Stimulated activated CD8-positive, alpha-beta memory T cell treated with anti-CD3 and anti-CD28 coated beads, Interleukin-15, amount 100 ng/mL, for 4 hours (primary cell): ENCODE measurements at places on chromosomes 4 and X.

DNA sequence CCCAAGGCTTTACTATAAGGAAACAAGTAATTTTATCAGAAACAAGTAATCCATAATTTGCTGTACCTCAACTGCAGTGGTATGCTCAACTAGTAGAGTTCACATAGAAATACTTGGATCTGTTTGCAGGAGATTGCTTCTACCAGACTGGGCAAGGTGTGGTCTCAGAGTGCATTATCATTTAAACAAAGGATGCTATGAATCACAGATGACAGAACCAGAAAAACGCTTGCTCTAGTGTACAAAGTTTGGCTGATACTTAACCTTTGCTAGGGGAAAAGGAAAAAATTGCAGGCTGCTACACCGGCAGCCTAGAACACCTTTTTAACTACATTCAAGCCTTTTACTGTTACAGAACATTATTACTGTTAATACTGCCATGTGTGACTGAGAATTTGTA lies 97.1 kb downstream of the ENOX2 start:
- no peak for DNase-seq

- no peak for DNase-seq
Measured at GRCh38 chrX:97399400-97399799, 515.7 kb downstream of the RPA4 start.

DNA sequence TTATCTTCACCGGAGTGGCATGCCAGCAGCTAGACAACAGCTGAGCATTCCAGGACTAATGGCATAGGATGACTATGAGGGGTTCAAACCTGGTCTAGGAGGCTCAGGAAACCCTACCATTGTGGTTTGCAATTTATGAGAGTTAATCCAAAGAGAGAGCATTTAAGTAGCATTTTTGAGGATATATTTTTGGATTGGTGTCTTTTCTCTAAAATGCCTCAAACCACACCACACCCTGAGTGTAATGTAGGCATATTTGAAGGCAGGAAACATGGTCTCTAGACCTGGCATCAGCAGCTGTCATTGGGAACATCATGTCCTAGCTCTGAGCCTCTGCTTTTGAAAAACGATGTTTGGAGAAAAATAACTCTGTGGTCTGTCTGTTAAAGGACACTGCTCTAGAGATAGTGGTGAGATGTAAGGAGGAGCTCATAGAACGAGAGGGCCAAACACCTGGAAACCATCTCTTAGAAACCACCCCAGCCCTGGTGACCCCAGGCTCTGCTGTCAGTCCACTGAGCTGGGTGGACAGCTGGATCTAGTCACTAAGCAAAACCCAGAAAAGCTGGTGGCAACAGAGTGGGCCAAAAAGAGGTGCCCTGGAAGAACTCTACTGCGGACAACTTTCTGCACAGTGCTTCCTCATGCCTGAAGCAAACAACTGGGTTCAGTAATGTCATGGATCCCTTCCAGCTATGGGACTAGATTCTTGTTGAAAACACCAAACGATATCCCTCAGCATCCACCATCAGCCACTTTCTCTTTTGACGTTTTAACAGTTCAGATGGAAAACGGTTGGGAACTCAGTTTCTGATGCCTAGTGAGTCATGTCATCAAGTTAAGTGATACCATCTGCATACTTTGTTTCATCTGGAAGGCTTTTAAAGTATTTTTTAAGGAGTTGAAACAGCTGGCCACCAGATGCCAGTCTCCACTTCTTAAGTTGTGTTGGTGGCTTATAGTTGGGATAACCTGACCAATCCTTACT lies 100.2 kb upstream of the C1QTNF7 start:
- no peak for DNase-seq

DNA sequence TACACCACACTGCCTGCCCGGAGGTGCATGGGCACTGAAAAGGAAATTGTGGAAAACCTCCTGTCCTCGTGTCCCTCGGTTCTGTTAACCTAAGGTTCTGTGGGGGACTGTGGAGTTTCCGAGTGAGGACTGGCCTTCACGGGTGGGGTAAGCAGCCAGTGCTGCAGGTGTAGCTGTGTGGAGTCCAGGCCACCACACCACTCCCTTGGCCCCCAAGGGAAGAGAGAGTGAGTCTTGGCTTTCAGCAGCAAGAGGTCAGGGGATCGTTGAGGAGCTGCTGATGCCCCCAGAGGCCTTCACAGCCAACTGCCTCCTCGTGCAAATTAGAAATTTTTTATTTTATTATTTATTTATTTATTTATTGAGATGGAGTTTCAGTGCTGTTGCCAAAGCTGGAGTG lies 20.4 kb downstream of the BEND4 start:
- DNase-seq = no peak

DNA sequence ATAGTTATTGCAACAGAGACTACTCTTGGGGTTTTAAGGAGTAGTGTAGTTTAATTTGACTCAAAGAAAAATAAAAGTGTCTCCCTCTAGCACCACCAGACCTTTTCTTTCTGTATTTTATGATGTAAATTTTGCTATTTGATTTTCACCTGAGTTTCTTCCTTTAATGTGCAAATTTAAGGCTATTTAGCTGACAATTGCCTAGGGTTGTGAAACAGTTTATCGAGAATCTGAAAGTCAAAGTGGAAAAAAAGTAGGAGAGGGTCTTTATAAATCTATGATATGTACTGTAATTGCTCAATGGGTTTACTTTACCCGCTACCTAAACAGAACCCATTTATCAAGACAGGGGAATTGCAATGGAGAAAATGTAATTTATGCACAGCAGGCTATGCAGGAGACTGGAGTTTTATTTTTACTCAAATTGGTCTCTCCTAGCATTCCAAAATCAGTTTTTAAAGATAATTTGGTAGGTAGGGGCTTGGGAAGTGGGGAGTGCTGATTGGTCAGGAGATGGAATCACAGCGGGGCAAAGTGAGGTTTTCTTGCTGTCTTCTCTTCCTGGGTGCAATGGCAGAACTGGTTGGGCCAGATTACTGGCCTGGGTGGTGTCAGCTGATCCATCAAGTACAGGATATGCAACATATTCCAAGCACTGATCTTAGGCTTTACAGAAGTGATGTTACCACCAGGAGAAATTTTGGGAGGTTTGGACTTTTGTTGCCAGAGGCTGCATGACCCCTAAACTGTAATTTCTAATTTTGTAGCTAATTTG lies 228.6 kb upstream of the TACR3 start:
- DNase-seq = no peak

DNA sequence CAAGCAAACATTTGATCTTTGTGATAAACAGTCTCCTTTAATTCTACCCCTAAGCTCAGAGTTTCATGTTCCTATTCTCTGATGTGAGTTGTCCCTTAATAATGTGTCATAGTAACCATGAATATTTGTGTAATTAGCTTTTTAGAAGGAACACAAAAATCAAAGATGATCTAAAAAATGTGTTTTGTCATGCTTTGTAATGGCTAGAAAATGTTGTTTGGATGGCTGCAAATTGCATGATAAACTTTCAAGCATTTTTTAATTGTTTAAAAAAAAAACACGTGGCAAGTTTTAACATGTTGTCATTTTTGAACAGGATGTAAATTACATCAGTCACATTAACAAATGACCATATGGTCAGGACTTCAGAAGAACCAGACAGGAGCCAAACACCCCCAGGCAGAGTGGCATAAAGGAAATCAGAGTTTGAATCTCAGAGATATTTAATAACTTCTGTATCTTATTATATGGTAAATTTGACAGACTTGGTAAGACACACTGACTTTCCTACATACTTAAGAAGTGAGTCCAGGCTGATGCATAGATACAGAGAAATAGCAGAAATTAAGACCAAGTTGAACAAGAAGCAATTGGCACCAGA lies 223.9 kb upstream of the VEGFC start:
- no peak for DNase-seq

DNA sequence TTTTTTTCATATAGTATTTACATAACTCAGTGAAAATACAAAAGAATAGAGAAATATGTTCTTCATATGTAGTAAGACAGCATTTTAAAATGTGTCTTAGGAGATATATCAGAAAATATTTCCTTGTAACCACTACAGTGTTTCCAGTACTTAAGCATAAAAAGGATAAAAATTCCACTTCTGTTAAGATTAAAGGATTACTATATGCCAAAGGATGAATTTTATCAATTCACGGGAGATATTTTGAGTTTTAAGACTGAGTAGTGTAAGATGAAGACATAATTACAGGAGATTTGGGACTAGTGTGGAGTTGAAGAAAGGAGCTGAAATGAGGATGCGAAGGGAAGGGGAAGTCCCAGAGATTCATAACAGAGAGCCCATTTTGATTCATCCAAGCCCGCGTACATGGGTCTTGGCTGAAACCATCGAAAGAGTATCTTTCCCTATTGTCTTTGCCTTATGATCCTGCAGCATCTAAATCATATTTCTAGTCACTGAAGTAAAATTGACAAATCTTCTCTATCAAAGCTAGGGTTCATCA lies 58.7 kb downstream of the MAD2L1 start:
- DNase-seq = no peak

DNA sequence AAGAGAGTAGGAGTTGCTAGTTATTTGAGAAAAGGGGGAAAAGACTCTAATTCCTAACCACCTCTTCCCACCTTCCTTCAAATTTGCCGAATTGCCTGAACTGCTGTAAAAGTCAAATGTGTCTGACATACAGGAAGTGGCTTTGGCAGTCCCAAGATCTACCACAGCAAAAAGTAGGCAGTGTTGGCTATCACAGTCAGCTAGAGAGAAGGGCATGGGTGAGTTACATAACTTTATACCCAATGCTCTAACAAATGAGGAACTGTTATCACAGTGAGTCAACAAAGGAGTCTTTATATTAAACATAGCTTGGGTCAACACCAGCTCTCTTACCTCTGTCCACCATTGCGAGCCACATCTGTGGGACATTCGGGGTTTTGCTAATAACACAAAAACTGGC lies 2.4 kb upstream of the MBNL3 start:
- DNase-seq = no peak
